Immature natural killer cell (primary cell): ENCODE measurements at places on chromosomes 13 and 19. TPM values are rescaled to one million over a fixed set of nuclear protein-coding genes. Genes with fewer than 3 reads are reported as not detected.

The KLK2 gene
- not detected for polyA plus RNA-seq

The VSTM2B gene
- polyA plus RNA-seq = 0.48 TPM

The LHB gene
- polyA plus RNA-seq = not detected

The C5AR2 gene
- polyA plus RNA-seq = not detected

The LDLR gene
- polyA plus RNA-seq = 28.1 TPM

The APC2 gene
- not detected for polyA plus RNA-seq

The NTF4 gene
- not detected for polyA plus RNA-seq

The RPS28 gene
- 690 TPM for polyA plus RNA-seq

DNA sequence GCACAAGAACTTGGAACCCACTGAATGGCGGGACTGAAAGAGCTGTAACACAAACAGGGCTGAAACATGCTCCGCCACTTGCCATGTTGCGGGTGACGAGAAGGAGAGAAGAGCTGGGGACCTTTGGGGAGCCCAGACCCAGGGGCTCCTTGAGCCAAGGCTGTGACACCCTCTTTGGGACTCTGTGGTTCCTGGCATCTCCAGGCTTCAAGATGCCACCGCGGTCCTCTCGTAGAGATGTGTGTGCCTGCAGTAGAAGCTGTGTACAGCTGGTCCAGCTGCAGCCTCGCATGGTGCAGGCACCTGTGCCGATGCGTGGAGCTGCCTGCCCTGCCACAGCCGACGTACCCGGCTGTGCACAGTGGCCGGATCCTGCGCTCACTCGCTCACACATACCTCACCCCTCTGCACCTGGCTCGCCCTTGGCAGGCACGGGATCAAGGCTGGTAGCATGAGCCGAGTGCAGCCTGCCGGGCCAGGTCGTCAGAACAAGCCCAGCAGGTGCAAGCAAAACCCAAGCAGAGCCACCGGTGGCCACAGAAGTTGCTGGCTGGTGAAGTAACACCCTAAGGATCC is 1385.8 kb downstream of the PCDH9 start:
- DNase-seq = no peak

DNA sequence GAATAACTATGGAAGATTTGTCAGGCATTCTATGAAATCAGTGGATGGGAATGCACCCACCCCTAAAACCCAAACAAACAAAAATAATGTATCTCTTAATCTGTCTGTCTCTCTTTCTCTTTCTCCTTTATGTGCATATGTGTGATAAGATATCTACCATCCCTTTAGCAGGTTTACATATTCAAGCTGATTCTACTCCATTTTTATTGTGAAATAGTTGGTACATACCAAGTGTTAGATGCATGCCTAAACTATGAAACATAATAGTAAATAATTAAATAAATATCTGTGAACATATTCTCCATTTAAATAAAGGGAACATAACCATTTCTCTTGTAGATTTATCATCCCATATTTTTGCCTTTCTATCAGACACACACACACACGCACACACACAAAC is 121.8 kb upstream of the PCDH9 start:
- DNase-seq = no peak

DNA sequence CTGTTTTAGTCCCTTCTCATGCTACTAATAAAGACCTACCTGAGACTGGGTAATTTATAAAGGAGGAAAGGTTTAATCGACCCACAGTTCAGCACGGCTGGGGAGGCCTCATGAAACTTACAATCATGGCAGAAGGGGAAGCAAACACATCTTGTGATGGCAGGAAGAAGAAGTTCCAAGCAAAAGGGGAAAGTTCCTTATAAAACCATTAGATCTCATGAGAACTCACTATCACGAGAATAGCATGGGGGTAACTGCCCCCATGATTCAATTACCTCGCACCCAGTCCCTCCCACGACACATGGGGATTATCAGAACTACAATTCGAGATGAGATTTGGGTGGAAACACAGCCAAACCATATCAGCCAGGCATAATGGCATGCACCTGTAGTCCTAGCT is 13.0 kb upstream of the STRN4 start:
- DNase-seq = no peak

DNA sequence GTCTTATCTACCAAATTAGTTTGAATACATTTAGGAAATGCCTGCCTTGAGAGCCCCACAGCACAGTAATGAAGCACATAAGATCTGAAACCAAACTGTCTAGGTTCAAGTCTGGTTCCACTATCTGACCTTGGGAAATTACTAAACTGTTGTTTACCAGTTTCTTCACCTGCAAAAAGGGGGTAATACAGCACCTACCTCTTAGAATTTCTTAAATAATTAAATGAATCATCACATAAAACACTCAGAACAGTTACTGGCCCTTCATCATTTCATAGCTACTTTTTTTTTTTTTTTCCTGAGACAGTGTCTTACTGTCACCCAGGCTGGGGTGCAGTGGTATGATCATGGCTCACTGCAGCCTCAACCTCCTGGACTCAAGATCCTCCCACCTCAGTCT is 59.6 kb downstream of the USP12 start:
- DNase-seq = no peak

- no peak for DNase-seq
Observed at GRCh38 chr13:52091473-52091872, 37.4 kb downstream of the NEK5 start.

- DNase-seq = no peak
Observed at GRCh38 chr13:71516521-71516920, 350.5 kb downstream of the DACH1 start.

DNA sequence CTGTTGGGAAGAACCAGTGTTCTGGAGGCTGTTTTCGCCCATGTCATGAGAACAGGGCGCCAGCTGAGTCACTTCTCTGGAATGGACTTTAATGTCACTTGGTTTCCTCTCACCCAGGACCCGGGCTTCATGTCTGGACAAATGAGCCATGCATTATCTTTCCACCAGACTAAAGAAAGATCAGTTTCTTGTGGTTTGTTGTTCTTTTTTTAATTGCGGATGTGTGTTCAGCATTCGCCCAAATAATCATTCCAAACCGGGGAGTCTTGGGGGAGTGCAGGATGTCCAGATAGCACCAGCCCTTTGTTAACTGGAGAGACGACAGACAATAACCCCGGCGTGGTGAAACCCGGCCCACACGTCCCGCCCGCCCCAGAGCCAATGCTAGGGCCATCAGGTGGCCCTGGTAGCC is 102.5 kb downstream of the COL4A2 start:
- DNase-seq = no peak

DNA sequence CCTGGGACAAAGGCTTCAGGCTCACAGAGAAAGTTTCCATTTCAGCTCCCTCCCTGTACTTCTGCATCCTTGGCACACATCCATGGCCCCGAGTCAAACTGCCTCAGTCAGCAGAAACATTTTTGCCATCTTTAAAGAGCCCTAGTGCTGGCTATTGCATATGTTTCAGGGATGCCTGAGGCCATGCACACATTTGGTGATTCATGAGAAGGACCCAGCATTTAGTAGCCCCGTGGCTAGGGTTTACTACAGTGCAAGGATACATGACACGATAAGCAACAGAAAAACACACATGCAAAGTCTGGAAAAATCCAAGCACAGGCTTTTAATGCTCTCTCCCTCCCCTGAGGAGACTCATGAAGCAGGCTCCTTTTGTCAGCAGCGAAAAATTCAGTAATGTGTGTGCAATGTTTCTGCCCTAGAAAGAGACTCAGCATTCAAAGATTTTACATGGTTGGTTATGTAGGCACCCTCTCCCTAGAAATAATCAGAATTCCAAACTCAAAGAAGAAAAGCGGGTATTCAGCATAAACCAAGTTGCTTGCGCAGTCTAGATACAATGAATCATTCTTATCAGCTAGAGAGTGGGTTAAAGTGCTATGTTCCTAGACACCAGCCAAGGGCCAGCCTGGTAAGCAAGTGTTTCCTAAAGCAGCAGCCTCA is 17.6 kb downstream of the ACOD1 start:
- no peak for DNase-seq

- no peak for DNase-seq
Observed at GRCh38 chr13:98826146-98826545, 73.7 kb upstream of the SLC15A1 start.

- no peak for DNase-seq
Observed at GRCh38 chr13:95207769-95208366, 93.4 kb downstream of the ABCC4 start.

- no peak for DNase-seq
Observed at GRCh38 chr13:79937771-79938216, 403.1 kb downstream of the SPRY2 start.

GRCh38 chr19:3669947-3670795 is 30.1 kb downstream of the PIP5K1C start:
- no peak for DNase-seq

DNA sequence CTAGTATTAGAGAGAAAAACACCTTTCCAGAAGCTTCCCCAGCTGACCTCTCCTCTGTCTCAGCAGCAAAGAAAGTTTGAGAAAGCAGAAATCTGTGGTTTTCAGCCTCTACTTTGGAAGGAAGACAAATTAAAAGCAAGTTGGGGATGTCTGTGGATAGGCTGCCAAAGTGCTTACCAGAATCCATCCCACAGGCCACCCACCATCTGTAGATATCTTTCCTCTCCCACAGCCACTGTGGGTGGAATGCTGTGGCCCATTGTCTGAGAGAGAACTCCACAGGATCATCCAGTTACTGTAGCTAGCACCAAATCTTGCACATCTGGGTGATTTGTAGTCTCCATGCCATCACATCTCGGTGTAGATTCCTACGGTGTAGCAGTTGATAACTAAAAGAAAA is 133.5 kb downstream of the DNAJC15 start:
- DNase-seq = no peak

DNA sequence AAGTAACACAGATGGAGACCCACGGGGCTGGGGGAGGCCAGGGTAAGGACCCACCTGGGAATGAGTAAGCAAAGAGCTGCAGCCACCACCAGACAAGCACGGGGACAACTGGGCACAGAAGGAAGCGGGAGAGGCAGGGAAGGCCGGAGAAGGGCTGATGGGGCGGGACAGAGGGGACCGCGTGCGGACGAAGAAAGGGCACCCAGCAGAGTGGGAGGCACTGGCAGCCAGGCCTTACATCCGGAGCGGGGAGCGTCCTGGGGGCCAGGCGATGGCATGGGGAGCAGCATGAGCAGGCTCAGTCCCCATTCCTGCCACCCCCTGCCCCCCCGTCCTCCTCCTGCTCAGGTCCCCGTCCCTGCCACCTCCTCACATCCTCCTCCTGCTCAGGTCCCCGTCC is 3.0 kb downstream of the PROZ start:
- no peak for DNase-seq

DNA sequence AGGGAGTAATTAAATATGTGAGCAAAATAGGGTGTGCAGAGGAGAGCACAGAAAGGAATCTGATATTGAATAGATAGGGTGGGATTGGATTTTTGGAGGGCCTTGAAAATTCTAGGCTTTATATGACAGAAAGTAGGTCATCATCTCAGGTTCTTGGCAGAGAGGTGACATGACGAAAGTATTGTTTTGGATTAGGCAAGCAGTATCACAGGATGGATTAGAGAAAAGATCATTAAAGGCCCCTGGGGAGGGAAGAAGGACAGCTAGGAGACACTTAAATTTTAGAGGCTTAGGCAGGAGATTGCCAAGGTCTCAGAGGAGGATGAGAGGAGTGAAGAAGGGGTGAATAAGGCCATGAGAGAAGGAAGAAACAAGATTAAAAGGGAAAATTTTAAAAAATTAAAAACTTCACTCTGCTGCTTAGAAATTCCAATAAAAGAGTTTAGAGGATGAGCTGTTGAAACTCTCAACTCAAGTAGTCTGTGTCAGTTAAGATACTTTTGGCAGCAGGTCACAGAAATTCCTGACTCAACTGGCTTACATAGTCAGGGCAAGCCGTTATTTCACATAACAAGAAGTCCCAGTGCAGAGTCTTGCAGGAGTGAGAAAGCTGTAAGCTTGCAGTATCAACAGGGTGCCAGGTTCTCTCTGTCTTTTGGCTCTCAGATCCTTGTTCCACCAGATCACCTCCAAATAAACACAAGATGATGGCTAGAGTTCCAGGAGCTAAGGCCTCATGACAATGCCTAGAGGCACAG is 8.8 kb downstream of the GPC6 start:
- no peak for DNase-seq

DNA sequence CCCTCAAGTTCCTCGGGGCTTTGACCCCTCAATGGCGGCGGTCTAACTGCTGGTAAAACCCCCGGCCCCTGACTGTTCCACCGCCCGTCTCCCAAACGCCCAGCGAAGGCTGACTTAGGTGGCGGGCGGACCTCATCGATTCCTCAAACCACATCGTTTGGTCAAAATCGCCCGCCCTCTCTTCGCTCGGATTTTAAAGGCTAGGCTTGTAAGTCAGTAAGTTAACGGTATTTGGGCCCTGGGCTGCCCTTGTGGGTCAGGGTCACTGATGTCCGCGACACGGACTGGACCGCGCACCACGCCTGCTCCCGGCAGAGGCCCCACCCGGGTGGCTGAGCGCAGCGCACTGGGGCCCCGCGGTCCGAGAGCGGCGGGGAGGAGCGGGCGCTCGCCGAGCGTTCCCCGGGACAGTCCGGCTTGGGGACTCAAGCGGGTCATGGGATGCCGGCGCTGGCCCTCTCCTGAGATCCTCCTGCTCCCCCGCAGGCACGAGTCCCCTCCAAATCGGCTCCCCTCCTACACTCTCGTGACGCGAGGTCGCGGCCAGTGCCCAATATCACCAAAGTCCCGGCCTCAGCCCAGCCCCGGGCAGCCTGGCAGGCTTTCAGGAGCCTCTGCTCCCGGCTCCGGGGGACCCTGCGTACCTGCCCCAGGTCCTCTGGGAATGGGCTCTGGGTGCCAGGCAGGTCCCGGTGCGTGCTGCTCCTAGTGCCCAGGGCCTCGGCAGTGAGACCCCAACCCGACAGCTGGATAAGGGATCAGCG is 1.0 kb downstream of the FLT1 start:
- DNase-seq = no peak

DNA sequence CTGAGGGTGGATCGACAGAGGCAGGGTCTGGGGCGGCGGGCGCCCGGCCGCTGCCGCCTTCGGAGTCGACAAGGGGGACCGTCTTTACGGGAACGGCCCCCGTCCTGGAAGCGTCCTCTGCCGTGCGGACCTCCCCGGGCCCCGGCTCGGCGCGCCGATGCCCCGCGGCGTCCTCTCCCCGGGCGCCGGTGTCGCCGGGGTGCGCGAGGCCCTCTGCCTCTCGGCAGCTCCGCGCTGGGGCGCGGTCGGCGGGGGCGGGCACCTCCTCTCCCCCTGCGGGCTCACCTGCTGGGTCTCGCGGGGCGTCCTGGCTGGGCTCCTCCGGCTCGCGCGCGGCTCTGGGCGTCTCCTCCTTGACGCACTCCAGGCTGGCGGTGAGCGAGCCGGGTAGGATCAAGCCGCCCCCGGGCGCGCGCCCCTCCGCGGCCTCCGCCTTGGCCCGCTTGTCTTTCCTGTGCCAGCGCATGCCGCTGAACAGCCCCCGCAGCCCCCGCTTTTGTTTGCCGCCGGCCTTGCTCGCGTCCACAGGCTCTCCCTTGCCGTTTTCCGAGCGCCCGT is 1.5 kb downstream of the AMER2 start:
- DNase-seq = no peak

DNA sequence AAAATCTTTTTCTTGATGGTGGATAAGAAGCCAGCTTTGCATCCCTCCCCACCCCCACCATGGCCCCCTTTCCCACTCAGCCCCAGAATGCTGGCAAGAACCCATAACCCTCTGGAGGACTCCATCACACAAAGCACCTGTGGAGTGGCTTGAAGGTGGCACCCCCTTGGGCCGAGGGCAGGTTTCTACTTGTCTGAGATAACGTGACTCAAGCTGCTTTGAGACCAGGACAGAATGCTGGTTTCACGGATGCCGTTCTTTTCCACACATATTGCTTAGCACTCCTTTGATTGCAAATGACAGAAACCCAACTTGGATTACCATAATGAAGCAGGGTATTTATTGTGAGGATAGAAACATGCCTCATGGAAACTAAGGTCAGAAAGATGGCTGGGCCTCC is 82.2 kb downstream of the LACC1 start:
- DNase-seq = no peak
